Germinal center (tissue), 1 donor: ENCODE measurements at places on chromosomes 6 and 20.

GRCh38 chr6:104325341-104326172, 534.2 kb downstream of the HACE1 start:
- no peak for DNase-seq

DNA sequence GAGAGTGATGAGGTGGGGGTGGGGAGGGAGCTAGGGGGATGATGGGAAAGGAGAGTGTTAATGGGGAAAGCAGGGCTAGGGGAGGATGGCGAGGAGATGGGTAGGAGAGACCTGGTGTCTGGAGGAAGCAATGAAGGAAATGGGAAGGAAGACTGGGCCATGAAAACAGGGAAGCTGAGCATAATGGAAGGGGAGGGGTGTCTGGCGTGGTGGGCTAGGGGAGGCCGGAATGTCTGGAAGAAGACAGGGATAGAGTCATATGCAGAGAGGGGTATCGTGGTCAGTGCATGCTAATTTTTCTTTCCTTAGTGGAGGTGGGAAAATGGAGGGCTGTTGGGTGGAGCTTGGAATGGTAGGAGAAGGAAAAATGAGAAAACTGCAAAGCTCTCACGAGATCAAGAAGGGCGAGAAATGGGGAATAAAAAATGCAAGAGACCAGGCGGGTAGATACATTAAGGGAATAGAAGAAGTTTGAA, 423 bp downstream of the KLHDC3 start:
- no peak for DNase-seq

DNA sequence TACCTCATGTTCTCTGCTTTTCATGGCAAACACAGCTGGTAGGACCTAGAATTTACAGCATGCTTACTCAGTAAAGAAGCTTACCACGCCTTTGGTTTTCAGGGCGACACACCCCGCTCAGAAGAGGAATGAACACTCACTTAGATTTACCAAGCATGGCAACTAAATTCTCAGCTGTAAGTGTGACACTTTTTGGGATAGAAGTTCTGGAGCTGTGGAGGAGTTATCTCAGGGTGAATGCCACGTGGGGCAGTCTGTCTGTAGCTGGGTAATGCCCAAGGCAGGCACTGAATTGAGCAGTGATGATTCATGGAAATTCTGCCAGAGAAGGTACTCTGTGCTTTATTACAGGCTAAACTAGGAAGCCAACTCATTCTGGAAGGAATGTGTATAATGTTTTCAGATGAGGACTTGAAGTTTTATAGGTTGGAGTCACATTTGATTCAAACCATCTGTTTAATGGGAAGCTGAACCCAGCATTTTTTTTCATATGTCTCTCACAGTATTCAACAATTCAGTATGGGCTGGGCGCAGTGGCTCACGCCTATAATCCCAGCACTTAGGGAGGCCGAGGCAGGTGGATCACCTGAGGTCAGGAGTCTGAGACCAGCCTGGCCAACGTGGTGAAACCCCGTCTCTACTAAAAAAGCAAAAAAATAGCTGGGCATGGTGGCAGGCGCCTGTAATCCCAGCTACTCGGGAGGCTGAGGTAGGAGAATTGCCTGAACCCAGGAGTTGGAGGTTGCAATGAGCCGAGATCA, 3.5 kb upstream of the PRIM2 start:
- DNase-seq, result no peak

- DNase-seq, result no peak
These were observed 244.7 kb upstream of the RNF24 start for GRCh38 chr20:4260102-4260501.

GRCh38 chr6:90295854-90296340, 746 bp downstream of the BACH2 start:
- DNase-seq, result peak; percentile 61

GRCh38 chr6:40336940-40337760, 250.0 kb downstream of the LRFN2 start:
- DNase-seq, result no peak
